ENCODE measurements at places on chromosomes 7 and 10.

- no peak for DNase-seq
Measured at GRCh38 chr10:635088-635861, 54.2 kb downstream of the DIP2C start.

- DNase-seq: peak; percentile 52
Measured at GRCh38 chr10:119541459-119542356, 811 bp downstream of the RGS10 start.

DNA sequence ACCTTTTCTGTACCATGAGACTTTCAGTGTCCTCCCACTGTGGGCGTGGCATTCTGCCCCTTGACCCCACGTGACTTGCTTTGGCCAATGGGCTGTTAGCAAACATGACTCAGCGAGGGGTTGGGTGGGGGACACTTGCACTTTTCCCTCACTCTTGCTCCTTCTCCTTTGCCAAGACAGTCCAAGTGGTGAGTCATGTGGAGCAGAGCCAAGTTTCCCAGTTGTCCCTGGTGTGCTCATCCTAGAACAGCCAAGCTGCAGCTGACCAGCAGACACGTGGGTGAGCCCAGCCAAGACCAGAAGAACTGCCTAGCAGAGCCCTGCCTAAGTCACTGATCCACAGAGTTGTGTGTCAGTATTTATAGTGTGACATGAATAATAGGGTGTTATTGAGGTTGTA, 82.8 kb upstream of the CPXM2 start:
- no peak for DNase-seq

DNA sequence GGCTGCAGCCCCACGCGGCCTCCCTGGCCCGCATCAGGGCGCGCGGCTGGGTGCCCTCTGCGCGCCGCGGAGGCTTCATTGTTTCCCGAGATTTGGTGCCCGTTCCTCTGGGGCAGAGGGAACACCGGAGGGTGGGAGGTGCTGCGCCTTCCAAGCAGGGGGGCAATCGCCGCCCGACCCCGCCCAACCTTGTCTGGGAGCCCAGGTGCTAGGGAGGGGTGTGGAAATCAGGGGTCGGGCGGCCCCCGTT, 1.0 kb upstream of the NRP1 start:
- no peak for DNase-seq

- no peak for DNase-seq
Measured at GRCh38 chr7:22990588-22990949, 23.4 kb downstream of the HYCC1 start.

DNA sequence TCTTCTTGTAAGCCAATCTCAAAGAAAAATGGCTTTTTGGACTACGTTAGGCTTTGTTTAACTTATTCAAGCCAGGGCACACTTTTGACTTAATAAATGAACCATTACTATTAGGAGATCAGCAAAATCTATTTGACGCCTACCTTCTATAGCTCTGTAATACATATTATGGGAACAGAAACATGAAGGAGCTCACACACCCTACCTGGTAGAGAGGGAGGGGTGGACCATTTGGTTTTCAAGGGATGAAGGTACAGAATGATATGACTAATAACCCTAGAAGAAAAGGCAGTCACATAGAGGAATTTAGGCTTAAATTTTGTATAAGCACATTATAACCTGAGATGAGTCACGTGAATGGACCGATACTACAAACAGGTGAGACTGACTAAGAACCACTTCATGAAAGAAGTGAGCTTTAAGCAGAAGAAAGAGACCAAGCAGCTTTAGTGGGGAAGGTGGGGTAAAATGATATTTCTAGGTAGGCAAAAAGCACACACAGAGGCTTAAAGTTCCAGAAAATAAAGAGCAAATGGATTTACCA, 106.8 kb upstream of the CTTNBP2 start:
- DNase-seq: no peak

DNA sequence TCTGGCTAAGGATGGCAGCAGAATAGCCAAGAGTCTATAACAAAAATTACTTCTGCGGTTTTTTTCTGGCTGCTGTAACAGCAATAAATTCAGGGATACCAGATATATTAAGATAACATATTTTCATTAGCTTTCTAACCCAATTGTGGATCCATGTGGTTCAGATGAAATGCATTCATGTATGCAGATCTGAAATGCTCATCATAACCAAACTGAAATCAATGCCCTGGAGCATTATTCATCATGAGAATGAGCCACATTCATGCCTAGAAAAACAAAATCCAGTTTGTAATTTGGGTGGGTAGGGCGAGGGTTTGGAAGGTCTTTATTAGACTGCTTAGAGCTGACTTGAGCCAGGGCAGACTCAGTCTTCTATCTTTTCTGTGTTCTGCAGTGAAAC, 69.8 kb upstream of the SEMA3A start:
- DNase-seq: no peak

- no peak for DNase-seq
Measured at GRCh38 chr7:7720750-7721621, 2.6 kb upstream of the RPA3 start.

GRCh38 chr10:98456043-98456570, 9.4 kb upstream of the HPS1 start:
- DNase-seq: no peak

- no peak for DNase-seq
Measured at GRCh38 chr10:60388116-60388625, 1.5 kb downstream of the ANK3 start.

GRCh38 chr7:114481999-114482398, 67.4 kb downstream of the FOXP2 start:
- no peak for DNase-seq

- DNase-seq: no peak
Measured at GRCh38 chr7:80787721-80788120, 131.1 kb downstream of the SEMA3C start.

- no peak for DNase-seq
Measured at GRCh38 chr7:91240376-91240941, 23.8 kb upstream of the FZD1 start.

DNA sequence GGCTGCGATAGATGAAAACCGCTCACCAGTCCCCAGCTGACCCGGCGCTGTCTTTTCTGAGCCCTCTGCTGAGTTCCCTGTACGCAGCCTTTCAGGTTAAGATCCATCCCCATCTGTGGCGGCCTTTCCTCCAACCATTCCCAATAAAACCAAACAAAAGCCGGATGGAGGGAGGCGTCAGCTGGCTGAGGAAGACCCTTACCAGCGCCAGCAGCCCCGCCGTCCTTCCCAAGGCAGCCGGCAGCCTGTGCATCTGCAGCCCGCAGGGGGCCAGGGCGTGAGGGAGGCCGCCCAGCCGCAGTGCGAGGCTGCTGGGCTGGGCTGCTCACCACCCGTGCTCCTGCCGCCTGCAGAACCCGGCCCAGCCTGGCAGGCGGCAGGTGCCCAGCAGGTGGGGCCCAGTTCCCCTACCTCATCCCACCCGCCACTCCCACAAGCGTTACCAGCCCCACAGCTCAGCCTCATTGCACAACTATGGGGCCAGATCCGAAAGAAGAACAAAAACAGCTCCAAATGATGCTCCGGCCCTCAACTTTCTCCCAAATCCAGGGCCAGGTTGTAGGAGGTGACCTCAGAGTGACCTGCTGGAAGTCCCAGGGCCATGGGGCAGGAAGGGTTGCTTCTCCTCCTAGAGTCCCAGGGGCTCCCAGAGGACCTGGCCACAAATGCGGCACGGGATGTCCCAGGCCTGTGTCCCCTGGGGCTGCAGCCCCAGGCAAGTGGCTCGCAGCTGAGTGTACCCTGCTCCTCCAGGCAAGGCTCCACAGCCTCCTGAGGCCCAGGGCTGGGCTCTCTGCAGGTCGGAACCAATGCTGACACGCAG, 23.8 kb downstream of the PAPOLB start:
- DNase-seq: no peak

Measured in stimulated activated CD8-positive, alpha-beta memory T cell treated with anti-CD3 and anti-CD28 coated beads, Interleukin-4, amount 100 ng/mL, for 4 hours (primary cell).